Upper lobe of right lung (tissue), 1 donor: ENCODE measurements at places on chromosomes 6 and 20. TPM values are rescaled to one million over a fixed set of nuclear protein-coding genes. Genes with fewer than 3 reads are reported as not detected.

The POPDC3 gene
- 1.9 TPM for total RNA-seq

- DNase-seq: no peak
These were observed 54.4 kb upstream of the PNRC1 start for GRCh38 chr6:89026151-89026550.

DNA sequence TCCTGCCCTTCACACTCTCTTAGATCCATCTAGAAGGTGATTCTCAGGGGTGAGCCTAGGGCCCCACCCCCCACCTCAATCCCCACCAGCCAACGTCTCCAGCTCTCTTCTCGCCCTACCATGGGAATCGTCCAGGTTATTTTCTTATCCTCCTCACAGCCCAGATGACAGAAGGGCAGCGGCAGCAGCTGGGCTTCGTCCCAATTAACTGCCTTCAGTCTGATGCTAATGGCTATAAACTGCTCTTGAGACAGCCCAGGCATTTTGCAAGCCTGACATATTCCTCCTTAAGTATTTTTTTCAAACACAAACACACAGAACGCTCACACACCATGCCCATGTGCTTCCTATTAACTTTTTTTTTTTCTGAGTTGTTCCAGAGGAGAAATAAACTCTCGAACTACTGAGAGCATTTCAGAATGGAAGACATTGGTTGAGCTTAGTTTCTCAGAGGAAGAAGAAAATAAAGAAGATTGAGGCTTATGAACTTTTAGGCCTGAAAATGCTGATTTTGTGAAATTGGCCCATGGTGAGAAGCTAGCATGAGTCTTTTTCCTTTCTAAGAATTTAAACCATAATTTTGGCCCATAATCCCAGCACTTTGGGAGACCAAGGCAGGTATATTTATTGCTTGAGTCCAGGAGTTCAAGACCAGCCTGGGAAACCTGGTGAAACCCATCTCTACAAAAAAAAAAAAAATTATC lies 124.6 kb downstream of the EYA2 start:
- DNase-seq: no peak

DNA sequence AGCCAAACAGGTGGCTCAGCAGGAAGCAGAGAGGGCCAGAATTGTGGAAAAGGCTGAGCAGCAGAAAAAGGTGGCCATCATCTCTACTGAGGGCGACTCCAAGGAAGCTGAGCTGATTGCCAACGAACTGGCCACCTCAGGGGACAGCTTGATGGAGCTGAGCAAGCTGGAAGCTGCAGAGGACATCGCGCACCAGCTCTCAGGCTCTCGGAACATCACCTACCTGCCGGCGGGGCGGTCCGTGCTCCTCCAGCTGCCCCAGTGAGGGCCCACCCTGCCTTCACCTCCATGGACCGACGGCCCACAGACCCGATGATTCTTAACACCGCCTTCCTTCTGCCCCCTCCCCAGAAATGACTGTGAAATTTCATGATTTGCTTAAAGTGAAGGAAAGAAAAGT lies 17.8 kb upstream of the RAET1L start:
- no peak for DNase-seq

DNA sequence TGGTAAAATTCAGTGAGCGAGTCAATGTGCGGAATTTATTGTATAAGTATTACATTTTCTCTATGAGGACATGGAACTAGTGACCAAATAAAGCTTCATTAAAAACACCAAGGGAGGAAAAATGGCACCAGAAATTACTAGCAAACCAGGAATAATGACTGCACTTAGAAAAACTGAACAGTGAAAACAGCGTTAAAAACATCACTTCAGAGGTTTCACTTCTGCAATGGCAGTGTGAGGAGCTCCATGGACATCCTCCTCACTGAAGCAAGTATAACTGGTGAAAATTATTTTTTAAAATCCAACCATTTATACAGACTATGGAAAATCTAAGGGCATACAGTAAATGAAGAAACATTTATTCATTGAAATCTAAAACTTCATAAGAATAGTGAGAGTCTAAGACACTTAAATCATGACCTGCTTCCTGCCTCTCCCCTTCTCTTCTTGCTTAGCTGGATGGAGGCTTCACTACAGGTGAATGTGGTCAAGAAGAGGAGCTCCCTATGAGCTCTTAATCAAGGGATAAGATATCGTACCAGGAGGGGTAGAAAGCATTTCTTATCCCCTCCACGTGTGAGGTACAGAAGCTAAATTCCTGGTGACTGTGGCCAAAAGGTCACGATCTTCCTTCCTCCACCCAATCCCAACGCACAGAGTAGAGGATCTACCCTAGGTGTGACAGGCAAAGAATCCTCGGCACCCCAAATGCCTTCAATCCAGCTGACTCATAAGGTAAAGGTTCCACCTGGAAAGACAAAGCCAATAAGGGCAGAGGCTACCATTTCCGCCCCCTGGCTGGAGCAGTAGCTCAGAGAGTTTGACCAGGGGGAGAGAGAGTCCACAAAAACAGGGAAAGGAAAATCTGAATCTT lies 12.3 kb upstream of the ASF1A start:
- DNase-seq: no peak

DNA sequence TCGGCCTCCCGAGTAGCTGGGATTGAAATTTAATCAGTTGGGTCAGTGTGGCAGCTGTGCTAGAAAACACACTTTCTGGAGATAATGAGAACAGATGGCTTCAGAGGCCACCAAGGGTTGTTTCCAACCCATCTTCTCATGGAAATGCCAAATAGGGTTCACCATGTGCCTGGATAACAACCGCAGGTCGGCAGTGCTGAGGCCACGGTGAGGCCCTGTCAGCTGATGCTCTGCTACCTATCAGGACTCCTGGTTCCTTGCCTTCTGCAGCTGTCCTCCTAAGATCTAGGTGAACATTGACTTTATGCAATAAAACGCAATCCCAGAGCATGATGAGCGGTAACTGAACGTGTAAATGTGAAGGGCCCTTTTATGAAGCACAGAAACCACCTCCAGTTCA lies 139.3 kb upstream of the SNX9 start:
- no peak for DNase-seq
